Stimulated activated CD8-positive, alpha-beta memory T cell treated with anti-CD3 and anti-CD28 coated beads, Interleukin-7, amount 100 ng/mL, for 48 hours (primary cell): ENCODE measurements at places on chromosomes 2 and 18.

DNA sequence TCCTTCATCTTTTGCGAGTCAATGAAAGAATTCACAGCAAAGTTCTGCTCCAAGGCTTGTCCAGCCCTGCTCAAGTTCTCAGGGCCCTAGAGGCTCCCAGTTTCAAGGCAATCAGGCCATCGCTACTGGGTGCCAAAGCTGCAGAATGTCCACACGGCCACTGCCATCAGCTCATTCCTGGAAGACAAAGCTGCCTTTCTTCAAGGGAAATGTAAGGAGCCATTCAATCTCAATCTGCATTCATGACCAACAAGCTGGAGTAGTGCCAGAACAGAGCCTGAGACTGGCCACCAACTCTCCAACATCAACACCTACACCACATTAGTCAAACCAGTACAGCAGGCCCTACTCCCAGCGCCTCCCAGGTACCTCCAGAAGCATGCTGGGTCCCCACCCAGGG, 202.2 kb downstream of the TCF4 start:
- DNase-seq: no peak

GRCh38 chr2:219636941-219637841, 9.8 kb downstream of the SLC4A3 start:
- DNase-seq: no peak

- no peak for DNase-seq
Observed at GRCh38 chr2:65268957-65269356, 41.3 kb downstream of the ACTR2 start.

DNA sequence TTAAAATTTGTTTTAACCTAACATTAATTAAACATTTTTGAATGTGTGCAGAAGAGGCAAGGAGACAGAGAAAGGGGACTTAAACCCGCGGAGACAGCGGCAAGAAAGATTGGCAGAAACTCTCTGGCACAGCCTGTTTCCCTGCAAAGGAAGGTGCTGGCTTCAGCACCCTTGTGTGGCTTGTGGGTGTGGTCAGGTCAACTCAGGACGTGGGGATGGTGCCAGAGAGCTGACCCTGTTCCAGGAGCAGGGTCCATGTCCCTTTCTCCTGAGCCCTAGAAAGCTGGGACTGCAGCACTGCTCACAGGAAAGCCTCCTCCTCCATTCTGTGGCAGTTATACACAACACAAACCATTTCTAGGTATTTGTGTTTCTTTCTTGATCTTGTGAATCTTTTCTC, 176.2 kb upstream of the ST6GAL2 start:
- no peak for DNase-seq

GRCh38 chr2:201402651-201403562, 45.8 kb upstream of the FLACC1 start:
- no peak for DNase-seq

- DNase-seq: no peak
Observed at GRCh38 chr2:142965443-142965842, 88.0 kb downstream of the KYNU start.

DNA sequence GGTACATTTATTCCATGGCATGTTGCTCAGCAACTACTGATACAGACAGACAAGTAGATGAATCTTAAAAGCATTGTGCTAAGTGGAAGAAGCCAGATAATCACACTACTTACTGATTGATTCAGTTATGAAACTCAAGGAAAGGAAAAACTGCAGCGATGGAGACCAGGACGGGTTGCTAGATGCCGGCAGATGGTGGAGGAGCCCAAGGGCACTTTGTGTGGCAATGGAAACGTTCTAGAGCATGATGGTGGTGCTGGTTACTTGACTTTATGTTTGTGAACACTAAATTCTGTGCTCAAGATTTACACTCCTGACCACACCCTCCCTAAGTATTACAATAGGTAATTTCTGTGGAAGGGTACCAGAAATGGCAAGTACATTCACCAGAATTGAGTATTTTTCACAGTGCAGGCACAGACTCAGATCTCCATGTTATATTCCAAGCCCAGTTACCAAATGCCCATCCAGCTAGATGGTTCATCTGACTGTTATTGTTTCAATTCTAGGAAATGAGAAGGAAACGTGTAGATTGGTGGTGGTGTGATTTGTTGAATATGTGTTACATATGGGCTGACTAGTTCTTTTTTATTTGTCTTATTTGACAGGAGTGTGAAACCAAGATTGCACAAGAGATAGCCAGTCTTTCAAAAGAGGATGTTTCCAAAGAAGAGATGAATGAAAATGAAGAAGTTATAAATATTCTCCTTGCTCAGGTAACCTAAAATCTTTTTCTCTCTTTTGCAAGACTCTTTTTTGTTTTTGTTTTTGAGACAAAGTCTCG, 55.1 kb downstream of the RALBP1 start:
- no peak for DNase-seq

GRCh38 chr2:216283038-216283900, 89.0 kb downstream of the MARCHF4 start:
- peak; percentile 8 for DNase-seq

GRCh38 chr2:127622561-127623387, 23.2 kb upstream of the GPR17 start:
- no peak for DNase-seq
